ENCODE measurements at places on chromosomes 16 and 17.
A peak's percentile ranks its signal among the peaks of the same experiment; 100 is the strongest.

DNA sequence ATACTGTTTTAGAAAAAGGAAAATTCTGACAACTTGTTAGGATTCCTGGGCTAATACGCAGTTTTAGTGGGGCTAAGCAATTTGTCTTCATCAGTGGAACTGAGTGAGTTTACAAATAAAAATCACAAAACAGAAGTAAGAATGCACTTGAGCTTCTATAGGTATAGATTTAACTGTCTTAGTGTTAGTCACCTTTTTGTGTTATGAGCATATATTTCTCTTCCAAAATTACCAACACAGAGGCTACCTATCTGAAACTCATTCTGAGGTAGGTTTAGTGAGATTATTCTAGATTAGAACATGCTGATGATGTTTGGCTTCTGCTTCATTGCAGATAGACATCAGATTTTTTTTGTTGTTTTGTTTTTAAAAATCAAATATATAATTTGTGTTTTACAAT is 23.2 kb downstream of the METTL9 start:
- ATAC-seq, result peak; percentile 11

- peak; percentile 64 for ATAC-seq
These were observed 16.7 kb upstream of the OR1F1 start for GRCh38 chr16:3171181-3171854.

- no peak for ATAC-seq
These were observed 38.5 kb downstream of the USP22 start for GRCh38 chr17:21004016-21004930.

DNA sequence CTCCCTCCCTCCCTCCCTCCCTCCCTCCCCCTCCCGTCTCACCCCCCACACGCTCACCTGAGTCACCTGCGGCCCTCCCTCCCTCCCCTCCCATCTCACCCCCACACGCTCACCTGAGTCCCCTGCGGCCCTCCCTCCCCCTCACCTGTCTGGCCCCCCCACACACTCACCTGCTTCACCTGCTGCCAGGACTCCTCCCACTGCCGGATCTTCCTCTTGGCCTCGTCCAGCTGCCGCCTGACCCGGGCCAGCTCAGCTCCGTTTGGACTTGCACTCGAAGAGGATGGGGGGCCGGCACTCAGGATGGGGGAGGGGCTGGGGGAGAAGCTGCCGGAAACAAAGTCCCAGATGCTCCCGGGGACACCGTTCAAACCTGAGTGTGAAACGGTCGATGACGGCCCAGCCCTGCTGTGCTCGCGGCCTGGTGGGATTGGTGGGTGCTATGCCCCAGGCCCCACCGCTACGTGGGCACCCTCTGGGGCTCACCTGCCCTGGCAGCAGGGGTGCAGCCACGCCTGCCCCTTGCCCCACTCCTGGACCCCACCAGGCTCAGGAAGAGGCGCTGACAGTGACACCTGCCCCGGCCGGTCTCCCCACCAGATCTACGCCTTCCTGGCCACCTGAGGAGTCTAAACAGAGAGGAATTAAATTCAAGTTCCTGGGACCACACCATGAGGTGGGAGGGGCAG is 15.9 kb downstream of the GNPTG start:
- no peak for ATAC-seq

DNA sequence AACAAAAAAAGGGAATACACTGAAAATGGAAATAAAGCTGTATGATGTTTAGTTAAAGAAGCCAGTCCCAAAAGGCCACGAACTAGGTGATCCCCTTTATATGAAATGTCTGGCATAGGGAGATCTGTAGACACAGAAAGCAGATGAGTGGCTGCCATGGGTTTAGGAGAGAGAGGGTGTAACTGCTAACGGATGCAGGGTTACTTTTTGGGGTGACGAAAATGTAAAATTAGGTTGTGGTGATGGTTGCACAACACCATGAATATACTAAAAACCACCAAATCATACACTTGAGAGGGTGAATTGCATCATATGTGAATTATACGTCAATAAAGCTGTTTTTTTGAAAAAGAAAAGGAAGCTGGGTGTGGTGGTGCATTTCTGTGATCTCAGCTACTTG is 99.6 kb downstream of the ADCY9 start:
- no peak for ATAC-seq

DNA sequence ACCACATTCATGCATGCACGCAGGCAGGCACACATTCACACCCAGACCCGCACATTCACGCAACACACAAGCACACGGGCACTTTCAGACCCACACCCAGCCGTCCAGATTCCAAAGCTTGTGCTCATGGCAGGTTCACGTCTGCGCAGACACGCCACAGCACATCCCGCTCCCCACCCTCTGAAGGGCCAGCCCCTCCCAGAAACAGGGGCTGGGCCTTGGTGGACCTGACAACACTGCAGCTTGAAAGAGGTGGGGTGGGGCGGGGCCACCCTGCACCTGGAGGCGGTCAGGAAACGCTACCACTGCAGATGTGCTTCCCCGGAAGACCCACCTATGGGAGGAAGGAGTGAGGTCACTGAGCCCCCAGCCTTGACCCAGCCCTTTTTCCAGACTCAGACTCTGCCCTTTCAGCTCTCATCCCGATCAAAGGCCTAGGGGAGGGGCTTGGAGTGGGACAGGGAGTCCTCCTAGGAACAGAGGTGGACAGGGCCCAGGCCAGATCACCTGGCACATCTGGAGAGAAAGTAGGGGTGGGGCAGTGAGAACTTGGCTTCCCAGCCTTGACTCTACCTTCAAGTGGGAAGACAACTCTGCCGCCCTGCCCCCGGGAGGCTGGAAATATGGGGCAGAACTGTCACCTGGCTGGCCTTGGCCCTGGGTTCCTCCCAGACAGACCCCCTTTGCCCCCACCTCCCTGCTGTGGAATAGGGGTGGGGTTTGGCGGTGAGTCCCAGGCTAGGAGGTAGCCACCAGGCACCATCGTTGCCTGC is 11.0 kb downstream of the P3H4 start:
- no peak for ATAC-seq

DNA sequence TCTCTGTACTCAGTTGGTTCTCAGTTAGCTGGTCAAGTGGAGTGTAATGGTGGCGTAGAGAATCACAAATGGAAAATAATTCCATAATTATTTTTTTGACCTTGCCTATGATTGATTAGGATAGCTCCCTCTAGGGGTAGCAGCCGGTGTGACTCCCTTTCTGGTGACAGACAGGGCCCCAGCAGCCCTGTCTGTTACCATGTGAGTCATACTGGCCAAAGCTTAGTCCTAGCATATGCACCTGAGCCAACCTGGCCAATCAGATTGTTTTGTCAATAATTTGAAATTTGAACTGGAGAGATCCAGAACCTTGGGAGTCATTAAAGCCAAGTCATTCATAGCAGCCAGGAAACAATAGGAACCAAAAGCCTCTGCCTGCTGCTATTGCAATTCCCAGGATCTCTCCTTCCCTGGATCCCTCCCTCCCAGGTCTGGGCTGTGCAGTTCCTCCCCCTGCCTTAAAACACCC is 5.6 kb downstream of the PNPO start:
- peak; percentile 95 for ATAC-seq

DNA sequence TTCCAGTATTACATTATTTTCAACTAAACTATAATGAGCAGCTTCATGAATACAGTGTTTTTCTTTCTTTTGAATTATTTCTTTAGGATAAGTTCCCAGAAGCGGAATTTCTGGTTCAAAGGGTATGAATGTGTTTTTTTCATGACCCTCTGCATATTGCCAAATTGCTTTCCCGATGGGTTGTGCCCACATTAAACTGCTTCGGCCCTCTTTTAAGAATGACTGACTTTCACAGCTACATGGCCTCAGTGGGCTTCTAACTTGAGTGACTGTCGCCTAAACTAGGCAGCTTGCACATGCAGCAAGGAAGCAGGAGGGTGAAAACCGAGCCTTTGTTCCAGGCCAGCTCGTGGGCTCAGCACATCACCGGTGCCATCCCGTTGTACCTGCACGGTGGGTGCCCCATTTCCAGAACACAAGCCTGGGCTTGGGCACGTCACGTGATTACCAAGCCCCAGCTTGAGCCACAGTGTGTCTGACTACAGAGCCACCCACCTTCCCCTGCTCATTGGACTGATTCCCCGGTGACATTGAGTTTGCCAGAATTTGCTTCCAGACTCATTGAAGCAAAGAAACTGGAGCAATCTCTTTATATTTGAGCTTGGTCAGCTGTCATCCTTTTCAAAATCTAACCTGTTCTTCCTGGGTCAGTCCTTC is 112.8 kb downstream of the CLEC16A start:
- no peak for ATAC-seq

- ATAC-seq, result peak; percentile 69
These were observed 6.0 kb upstream of the RNF213 start for GRCh38 chr17:80254396-80255251.

- no peak for ATAC-seq
These were observed 3.1 kb upstream of the C17orf58 start for GRCh38 chr17:67999291-67999911.

GRCh38 chr16:56245197-56245596 is 53.9 kb downstream of the GNAO1 start:
- no peak for ATAC-seq

GRCh38 chr17:67390006-67390645 is 13.0 kb downstream of the PITPNC1 start:
- no peak for ATAC-seq

DNA sequence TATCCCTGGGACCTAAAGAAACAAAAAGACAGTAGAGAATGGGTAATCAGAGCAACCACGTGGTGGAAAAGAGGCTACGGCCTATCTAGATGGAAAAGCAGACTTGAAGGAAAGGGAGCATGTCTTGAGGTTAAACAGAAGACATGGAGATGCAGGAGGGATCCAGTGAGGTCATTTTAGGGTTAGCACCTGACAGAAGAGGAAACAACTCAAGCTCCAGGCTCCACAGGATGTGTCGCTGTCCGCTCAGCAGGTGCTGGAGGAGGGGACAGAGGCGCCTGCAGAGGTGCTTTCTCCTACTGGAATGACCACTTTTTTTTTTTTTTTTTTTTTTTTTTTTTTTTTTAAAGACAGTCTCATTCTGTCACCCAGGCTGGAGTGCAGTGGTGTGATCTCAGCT is 47.5 kb upstream of the CLEC3A start:
- no peak for ATAC-seq

DNA sequence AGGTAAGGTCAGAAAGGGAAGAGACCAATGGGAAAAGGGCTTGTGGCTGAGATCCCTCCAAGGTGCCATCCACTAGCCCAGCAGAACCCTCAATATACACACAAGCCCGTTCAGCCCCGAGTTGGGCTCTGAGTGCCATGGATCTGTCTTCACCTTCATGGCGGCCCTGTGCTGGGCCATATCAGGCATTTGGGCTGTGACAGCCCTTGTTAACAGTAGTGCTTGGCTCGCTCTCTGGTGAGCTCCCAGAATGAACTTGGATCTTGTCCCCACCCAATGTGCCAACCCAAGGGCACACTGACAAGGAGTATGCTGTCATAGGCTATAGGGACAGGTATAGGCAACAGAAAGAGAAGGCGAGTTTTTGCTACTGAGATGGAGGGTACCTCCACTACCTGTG is 182.7 kb downstream of the ZFHX3 start:
- ATAC-seq, result no peak

DNA sequence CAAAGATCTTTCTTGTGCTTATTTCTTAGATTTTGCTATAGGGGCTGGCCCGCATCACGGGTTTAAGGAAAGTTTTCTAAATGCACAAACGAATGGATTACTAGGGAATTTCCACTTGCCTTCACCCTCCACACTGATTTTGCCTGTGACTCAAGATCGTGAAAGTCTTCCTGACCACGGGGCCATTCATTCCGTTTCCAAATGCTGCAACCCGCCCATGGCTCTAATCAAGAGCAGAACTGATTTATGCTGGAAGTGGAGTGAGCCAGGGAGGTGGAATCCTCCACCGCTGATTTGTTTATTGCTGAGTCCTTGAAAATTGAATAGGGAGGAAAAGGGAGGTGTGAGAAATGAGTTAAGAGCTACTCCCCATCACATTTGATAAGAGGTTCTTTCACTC is 52.4 kb downstream of the CA10 start:
- ATAC-seq, result no peak

- no peak for ATAC-seq
These were observed 1.0 kb downstream of the GABARAP start for GRCh38 chr17:7241090-7241733.

GRCh38 chr17:39782481-39782880 is 44.7 kb downstream of the GRB7 start:
- no peak for ATAC-seq

GRCh38 chr17:54172096-54172984 is 349.6 kb downstream of the KIF2B start:
- ATAC-seq, result no peak

- no peak for ATAC-seq
These were observed 95.2 kb upstream of the SEC14L1 start for GRCh38 chr17:77045441-77046041.

DNA sequence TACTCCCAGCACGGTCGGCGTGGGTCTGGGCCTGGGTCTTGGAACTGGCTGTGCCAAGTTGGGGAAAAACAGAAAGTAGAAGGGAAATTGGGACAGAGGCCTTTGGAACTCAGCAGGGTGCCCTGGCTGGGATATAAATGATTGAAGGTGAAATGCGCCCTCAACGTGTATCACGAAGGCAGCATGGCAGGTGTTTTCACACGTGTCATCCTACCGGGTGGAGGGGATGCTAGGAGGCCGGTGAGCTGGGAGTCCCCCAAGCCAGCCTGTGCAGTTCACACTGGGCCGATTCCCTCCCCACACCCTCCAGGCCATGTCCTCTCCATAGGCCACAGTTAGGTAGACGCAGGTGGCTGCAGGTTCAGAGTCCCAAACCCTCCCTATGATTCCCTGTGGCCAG is 6.0 kb downstream of the TNFAIP1 start:
- ATAC-seq, result no peak

- no peak for ATAC-seq
These were observed 118.8 kb upstream of the METRNL start for GRCh38 chr17:82960419-82961271.

GRCh38 chr17:16288860-16289571 is 64.3 kb downstream of the CENPV start:
- ATAC-seq, result no peak

DNA sequence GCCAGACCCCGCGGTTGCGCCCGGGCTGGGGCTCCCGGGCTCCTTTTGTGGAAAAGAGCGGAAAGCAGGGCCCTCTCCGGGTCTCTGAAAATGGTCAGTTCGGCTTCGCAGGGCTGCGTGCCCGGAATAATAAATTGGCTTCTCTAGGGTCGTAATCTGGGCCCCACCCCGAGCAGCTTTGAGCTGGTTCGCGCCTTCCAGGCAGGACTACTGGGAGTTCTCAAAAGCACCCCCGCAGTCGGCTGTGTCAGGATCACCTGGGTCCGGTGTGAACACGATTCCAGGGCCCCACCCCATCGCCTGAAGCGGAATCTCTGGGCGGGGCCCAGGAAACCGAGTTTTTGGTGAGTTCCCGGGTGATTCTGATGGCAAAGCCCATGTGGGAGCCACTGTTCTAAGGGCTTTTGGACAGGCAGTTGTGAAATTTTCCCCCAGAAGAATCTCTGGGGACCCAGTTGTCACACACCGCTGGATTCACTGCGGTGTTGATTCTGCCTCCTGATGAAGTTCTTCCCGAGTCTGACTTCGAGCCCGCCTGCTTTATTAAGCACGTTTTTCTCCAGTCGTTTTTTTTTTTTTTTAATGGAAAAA is 77.0 kb downstream of the MRC2 start:
- ATAC-seq, result no peak

- no peak for ATAC-seq
These were observed 326.8 kb downstream of the SEC14L1 start for GRCh38 chr17:77467521-77467920.

GRCh38 chr16:9337308-9338032 is 246.0 kb downstream of the HAPSTR1 start:
- no peak for ATAC-seq
